ENCODE measurements at places on chromosomes 13 and 19.

DNA sequence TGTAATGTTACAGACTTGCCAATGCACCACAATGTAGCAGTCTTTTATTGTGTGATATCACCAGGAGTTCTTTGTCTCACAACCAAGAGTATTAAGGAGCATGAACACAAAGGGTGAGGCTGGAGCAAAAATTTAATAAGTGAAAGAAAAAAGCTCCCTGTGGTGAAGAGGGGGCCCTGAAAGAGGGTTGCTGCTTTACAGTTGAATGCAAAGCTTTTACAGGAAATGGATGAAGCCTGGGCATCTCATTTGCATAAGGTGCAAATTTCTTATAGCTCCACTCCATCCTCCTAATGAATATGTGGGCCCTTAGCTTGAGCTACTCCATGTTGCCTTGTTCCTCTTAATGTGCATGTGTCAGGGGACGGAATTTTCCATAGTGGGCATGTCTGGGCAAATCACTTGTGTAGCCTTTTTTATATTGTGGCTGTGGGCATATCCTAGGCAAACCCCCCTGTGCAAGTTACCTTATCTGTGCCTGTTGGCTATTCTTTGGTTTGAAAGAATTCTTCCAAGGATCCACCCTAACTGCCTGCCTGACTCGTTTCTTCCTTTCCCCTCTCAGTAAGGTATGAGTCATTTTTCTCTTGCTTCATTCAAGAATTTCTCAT, 45.3 kb upstream of the TRPC4 start:
- no peak for ATAC-seq

GRCh38 chr19:3782903-3783302, 3.3 kb downstream of the MATK start:
- no peak for ATAC-seq

- ATAC-seq, result no peak
Observed at GRCh38 chr13:71873418-71874247, 6.6 kb upstream of the DACH1 start.

- no peak for ATAC-seq
Observed at GRCh38 chr19:13150931-13151604, 857 bp downstream of the IER2 start.

DNA sequence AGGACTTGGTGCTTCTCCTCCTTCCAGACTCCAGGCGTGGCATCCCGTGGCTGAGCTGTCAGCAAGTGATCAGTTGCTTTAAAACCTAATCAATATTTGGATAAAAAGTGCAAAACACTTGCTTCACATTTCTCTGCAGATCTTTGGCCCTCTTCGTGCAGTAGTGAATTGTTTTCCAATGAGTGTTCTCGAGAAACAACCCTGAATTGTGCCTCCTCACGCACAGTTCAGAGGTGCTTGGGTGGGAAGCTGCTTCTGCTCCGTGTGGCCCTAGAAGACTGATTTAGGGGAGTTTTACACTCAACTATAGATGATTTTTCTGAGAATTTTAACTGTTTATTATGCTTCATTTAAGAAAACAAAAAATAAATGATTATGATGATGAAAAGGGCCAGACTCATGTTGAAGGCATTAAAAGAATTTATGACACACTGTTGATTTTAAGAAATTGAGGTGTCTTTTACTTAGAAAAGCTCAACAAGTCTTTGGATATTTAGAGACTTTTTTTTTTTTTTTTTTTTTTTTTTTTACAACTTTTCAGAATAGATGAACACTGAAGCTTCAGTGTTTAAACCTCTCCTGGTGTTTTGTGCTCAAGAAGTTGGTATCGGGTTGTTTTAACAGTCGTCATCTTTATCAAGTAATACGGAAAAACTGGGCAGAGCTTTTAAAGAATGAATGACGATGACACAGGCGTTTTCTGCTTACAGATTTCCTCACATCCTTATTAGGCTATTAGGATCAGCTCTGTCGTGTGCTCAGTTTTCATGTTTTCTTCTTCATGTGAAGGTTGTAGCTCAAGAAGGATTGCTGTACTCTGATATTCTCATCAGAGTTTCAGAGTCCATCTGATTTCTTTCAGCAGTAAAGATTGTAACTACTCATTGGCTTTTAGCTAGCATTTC, 39.5 kb upstream of the TEX29 start:
- no peak for ATAC-seq

- ATAC-seq, result no peak
Observed at GRCh38 chr19:3778899-3779723, 7.1 kb downstream of the MATK start.

- ATAC-seq, result no peak
Observed at GRCh38 chr13:43245374-43245964, 222.1 kb downstream of the DNAJC15 start.

DNA sequence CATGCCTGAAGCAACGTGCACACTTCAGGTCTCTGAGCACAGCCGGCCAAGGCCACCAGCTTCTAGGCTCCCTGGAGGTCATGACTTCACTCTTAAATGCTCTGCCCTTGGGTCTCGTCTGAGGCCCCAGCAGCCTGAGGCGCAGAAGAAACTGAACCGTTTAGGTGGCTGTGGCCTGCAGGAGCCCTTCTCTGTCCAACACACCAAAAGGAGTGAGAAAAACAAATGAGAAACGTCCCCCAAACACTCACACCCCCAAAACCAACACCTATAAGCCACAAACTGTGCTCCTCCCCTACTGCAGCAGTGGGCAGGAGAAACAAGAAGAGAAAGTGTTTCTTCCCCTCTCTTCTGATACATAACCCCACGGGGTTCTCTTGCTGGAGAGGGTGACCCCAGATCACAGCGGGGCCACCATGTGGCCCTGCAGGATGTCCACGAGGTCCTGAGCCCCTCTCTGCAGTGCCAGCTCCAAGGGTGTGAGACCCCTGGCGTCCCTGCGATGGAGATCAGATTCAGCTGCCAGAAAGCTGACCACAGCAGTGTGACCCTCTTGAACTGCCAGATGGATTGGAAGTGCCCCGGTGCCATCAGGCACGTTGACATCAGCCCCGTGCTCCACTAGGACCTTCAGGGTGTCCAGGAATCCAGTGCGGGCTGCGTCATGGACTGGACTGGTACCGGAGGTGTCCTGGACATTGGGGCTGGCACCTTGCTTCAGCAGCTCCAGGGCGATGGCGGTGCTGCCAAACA, 1.0 kb upstream of the KRI1 start:
- no peak for ATAC-seq

DNA sequence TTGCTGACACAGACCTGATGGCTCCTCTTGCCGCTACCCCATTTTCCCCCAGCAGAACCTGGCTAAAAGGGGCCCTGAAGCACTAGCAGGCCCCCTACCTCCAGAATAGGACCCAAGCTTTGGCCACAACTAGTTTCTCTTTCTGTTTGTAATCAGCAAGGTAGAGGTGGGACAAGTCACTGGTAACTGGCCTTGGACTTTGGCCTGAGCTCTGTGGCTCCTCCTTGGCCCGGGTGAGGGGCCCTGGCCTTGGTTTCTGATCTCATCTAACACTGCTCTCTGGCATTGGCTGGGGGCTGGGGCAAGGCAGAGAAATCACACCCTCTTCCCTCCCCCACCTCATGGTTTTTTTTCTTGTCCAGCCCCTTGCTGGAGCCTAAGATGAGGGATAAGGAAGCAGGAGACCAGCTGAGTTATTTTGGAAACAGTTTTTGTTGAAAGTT, 2.1 kb downstream of the CALM3 start:
- no peak for ATAC-seq

DNA sequence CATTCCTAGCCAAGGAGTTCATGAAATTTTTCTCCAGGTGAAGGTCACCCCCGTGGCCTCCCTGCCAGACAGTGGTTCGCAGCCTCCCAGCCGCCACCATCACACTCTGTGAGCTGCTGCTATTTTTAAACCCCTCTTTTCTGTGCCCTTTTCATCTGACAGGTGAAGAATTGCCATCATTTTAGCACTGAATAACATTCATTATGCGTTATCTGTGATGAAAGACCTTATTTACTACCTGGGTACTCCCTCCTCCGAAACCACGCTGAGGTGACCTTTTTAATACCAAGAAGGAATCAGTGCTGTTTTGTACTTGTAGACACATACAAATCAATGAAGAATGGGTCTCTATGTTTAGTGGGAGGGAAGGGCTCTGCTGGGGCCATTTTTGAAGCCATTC, 148.9 kb upstream of the GPR12 start:
- no peak for ATAC-seq

GRCh38 chr13:39401756-39402155, 201.2 kb downstream of the LHFPL6 start:
- no peak for ATAC-seq

- ATAC-seq, result no peak
Observed at GRCh38 chr13:112248862-112249592, 127.1 kb upstream of the SPACA7 start.

DNA sequence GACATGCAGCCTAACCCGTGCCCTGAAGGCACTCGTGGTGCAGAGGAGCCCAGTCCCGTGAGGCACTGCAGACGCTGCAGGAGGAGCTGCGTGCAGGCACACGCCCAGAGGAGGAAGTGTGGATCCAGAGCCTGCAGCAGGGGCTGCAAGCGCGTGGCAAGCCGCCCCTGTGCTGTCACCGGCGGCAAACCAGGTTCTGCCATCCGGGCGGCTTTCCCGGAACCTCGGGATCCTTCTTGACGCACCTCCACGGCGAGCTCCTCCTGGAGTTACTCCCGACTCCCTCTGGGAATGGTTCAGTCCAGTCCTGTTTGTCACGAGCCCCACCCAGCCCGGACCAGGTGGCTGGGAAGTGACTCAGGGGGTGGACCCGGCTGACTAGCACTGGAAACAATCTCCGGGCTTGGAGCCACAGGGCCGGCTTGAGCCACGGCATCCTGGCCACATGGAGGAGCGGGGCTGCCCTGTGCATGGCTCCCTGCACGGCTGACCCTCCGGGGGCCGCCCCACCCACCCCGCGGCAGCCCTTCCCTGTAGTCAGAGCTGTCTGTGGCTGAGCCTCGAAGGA, 10.2 kb downstream of the DPP9 start:
- peak; percentile 94 for ATAC-seq

DNA sequence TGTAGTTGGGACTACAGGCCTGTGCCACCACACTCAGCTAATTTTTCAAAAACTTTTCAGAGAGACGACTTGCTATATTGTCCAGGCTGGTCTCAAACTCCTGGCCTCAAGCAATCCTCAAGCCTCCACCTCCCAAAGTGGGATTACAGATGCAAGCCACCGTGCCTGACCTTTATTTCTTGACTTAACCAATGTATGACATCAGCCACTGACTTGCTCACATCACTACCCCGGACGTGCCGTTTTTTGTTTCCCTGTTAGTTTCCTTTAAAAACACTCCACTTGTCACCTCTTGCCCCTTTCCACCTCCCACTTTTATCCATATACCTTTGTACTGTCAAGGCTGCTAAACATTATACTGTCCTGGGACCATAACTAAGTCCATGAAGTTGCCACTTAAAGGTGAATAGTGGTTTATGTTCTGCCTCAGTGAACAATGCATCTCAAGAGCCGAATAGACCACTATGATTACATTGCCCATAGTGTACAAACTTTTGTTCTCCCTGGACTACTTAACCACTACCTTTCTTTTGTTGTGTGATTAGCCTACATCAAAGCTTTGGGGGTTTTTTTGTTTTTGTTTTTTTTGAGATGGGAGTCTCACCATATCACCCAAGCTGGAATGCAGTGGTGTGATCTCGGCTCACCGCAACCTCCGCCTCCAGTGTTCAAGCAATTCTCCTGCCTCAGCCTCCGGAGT, 2.3 kb upstream of the EPHX3 start:
- no peak for ATAC-seq

DNA sequence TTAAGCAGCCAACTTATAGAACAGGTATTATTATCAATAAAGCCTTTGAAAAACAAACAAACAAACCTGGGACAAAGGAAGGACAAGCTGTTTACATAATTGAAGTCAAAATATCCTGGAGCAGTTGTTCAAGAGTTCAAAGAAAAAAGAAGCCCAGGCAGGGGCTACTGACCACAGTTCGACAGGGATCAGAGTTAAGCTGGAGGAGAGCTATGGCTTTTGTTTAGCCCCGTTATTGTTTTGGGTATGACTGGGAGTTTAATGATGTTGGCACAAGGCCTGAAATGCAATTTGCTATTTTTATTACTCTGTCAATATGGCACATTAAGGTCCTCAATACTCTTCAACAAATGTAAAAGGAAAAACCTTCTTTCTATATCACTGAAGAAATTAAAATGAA, 624.4 kb upstream of the KLHL1 start:
- no peak for ATAC-seq

DNA sequence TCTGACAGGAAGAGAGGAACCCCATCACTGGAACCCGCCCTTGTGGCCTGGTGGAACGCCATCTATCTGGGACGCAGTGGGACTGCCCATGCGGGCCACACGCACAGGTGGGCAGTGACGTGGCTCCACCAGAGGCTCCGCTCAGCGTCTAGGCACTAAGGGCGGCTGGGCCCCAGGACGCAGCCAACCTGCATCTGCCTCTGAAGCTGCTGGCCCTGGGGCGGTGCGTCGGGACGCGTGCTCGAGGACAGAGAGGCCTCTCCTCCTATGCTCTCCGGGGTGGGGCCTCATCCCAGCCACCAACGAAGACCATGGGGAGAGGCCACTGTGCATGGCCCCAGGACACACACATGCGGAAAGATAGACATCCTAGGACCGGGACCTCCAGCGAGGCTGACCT, 18.1 kb downstream of the IZUMO4 start:
- ATAC-seq, result no peak
